ENCODE measurements at places on chromosomes 3 and 15.
A peak's percentile ranks its signal among the peaks of the same experiment; 100 is the strongest.

- no peak for DNase-seq
Measured at GRCh38 chr3:192373586-192373985, 353.8 kb downstream of the FGF12 start.

GRCh38 chr3:190325923-190326322 lies 3.7 kb upstream of the CLDN1 start:
- no peak for DNase-seq

DNA sequence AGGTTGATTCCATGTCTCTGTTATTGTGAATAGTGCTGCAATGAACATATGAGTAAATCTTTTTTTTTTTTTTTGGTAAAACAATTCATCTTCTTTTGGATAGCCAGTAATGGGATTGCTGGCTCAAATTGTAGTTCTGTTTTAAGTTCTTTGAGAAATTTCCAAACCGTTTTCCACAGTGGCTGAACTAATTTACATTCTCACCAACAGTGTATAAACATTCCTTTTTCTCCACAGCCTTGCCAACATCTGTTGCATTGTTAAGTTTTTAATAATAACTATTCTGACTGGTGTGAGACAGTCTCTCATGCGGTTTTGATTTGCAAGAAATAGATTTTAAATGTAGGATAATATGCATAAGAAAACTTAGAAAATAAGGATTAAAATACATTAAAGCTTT lies 279.0 kb upstream of the EPHA3 start:
- DNase-seq, result no peak

DNA sequence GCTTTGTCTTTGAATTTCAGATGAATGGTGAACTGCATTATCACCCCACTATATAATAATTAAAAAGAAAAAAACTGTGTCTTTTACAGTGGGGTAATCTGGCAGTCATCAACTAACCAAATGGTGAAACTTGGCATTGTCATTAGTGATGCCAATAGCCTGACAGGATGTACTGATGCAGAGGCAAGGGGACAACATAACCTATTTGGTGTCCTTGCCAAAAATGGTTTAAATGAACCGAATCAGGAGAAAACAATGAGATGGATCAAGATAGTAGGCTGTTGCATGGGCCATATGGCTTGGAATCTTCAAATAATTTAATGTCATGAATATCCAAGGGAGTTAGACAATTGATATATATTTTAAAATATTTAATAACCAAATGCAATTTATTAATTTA lies 738.7 kb downstream of the FHIT start:
- DNase-seq, result no peak

GRCh38 chr3:42314411-42314810 lies 48.4 kb upstream of the CCK start:
- DNase-seq, result no peak

DNA sequence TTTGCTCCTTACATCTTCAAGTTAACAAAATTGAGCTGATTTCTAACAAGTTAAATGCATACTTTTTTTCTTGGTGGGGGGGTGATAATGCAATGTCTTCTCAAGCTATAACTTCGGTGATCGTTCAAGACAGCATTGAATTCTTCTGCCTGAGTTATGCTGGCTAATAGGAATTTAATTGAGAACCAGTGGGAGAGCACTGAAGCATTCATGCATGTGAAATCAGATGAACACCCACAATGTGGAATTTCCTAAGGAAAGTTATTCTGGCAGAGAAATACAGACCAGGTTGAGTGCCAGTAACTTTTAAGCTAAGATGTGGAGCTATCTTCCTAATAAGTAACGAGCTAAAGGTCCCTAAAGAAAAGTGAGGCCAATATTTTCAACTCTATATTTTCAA lies 3.0 kb downstream of the SPATA16 start:
- no peak for DNase-seq

DNA sequence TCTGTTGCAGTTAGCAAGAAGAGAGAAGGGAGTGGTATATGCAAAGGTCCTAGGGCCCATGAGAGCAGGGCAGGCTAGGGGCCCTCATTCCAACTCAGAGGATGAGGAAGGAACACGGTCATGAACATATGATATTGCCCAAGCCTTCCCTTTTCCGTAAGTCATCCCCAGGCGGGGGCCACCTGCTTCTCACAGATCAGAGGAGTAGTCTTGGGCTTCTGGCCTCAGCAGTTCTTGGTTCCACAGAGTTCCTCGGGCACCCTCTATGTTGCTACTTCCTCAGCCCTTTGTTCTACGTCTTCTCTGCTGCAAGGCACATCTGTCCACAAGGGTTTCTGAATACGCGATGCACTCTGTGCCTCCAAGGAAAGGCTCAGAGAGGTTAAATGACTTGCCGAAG lies 25.3 kb downstream of the EPHB3 start:
- DNase-seq, result no peak

DNA sequence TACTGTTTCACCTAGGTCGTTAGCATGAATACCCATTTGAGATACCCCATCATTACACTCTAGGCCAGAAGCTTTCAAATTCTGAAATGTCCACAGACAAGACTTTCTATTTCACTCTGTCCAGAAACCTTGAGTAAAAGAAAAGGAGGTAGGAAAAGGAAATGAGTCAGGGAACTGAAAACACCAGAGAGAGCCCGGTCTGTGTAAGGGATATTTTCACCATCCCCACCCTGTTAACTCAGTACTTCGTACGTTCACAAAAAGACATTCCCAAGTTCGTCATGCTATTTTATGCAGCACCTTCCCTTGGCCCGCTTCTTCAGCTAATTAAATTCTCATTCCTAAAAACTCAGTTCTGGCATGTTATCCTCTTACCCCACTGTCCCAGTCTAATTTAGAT lies 89.4 kb upstream of the SOX2 start:
- DNase-seq, result no peak

GRCh38 chr3:126847061-126847460 lies 135.9 kb upstream of the PLXNA1 start:
- no peak for DNase-seq

DNA sequence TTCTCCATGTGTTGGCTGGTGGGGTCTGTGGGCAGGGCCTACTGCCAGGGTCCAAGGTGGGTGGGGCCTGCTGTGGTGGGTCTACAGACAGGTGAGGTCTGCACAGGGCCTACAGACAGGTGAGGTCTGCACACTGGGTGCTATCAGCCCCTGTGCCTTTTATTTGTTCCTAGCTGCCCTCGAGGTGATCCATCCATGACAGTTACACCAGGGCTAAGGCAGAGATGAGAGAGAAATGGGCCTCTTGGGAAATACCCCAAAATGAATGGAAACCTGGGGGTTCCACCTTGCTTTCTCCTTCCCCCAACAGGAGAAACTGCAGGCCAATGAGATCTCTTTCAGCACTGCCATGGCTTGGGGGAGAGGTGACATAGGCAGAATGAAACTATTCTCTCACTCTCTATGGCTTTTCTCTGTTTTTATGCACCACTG lies 36.4 kb downstream of the CFAP100 start:
- DNase-seq, result peak; percentile 8

DNA sequence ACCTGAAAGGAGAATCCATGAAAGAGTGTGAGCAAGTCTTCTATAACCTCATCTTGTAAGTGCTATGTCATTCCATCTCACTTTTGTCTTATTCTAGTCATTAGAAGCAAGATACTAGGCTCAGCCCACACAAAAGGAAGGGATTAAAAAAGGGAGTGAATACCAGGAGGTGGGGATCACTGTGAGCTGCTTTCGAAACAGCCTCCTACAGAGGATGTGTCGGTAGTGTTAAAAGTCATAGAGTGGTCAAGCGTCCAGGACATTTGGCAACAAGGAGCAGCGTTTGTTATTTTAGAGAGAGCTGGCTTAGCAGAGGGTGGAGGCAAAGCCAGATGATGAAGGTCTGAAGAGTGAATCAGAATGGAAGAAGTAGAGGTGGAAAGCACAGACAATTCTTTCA lies 11.7 kb upstream of the ZNF148 start:
- DNase-seq, result no peak
